Pulmonary artery endothelial cell (primary cell): ENCODE measurements at places on chromosomes 6 and 20. TPM values are rescaled to one million over a fixed set of nuclear protein-coding genes. Genes with fewer than 3 reads are reported as not detected.

DNA sequence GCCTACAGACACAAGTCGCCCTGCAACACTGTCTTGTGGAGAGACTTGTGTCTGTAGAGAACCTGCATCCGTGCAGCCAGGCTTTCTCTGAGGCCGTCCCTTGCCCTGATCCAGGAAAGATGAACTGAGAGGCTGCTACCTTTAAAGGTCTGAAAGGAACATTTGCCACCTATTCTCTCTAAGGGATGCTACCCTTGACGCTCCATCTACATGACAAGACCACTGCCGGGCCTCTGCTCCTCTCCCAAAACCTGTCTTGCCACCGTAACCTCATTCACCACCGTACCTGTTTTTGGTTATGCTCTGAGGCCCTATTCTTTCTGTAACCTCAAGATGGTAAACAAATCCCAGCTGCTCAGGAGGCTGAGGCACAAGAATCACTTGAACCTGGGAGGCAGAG is 73.9 kb downstream of the FOXF2 start:
- no peak for DNase-seq

GRCh38 chr20:62642051-62642665 is at the start of gene SLCO4A1:
TSS of gene SLCO4A1 (plus strand) at chr20:62642503. CDS start at chr20:62656455, 13,952 bp downstream.
- no peak for DNase-seq

GRCh38 chr6:82889143-82889542 is 176.5 kb downstream of the UBE3D start:
- DNase-seq: no peak

DNA sequence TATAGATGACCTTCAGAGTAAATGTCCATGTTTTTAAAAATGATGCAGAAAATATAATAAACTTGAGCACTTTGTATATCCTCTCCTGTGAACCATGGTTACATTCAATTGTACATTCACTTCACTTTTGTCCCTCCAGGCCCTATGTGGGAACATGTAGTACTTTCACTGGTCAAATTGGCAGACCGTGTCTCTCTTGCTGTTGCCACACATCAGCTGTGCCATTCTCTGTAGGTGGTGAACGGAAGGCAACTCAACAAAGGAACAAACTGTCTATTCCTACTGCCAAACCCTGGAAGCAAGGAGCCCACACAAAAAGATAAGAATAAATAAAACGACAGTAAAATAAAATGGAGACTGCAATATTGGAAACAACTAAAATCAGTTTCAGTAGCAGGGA is 2.0 kb downstream of the ROS1 start:
- DNase-seq: no peak

DNA sequence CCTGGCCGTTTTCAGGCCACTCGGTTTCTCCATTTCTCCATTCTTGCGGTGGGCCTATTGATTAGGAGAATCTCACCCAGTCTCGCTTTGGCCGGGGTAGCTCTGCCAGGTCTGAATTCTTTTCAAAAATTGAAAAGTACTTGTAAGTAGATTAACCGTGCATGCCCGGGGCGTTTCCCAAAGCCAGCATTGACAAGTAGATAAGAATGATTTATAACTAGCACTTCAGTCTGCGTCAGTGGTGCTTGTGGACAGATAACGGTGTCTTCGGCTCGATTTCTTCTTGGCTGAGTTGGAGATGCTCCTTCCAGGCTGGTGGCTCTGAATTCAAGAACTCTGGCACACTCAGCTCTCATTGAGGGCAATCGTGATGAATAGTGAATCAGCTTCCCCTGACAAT is 29.0 kb downstream of the SLC24A3 start:
- DNase-seq: no peak

GRCh38 chr6:159071843-159072769 is 27.3 kb upstream of the TAGAP start:
- DNase-seq: no peak

DNA sequence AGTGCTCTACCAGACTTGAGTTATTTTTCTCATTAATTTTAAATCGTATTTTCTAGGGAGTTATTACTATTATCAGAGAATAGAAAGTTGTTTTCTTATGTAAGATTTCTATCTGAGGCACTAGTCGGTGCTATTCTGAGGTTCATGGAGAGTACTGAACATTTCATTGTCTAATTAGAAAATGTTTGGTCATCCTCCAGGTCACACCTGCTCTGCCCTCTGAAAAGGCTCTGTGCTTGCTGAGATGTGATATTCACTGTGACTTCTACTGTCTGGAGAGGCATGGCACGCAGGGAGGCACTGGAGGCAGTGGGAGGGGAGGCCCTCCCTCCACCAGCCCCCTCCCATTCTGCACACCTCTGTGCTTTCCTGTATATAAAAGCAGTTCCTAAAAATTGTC is 3.0 kb downstream of the SYNDIG1 start:
- DNase-seq: no peak

DNA sequence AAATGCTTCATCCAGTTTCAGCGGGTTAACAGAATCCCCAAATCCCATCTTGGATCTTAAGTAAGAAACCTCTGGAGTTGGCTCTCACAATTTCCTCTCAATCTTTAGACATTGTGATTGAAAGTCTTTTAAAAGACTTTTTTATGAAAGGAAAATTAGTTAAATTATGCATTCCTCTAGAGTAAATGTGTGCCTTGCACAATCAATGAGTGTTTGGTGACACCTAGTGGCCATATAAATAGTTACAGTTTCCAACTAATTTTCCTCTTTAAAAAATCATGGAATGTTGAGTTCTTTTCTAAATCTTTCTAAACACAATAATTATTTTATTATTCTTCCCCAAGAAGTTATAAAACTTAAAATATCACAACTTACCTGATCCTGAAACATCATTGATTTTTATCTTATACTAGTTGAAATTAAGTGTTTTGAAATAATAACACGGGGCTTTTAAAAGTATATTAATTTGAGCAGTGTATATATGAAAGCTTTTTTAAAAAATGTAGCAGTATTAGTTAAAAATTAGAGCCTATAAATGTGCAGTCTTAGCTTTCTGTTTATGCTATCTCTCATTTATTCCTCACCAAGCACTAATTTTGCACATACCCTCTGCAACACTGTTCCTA is 66.4 kb downstream of the PKHD1 start:
- no peak for DNase-seq

- no peak for DNase-seq
Measured at GRCh38 chr6:127186889-127187288, 68.4 kb downstream of the RSPO3 start.

GRCh38 chr6:138944412-138944811 is 43.6 kb downstream of the REPS1 start:
- DNase-seq: no peak

- no peak for DNase-seq
Measured at GRCh38 chr6:54267798-54268197, 40.4 kb upstream of the TINAG start.

DNA sequence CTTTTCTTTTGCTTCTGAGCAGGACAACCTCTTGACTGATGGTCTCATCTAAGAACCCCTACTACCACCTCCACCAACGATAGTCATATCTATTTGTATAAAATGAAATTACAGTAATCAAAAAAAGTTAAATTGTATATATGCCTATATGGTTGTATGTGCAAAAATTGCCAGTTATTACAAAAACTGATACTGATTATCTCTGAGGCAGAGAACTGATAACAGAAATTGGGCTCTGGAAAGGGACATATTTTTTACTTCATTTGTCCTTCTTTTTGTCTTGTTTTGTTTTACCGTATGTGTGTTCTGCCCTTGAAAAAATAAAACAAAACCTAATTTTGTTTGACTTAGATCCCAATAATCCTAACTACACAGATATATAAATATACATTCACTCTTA is 574.4 kb upstream of the NOX3 start:
- DNase-seq: no peak

DNA sequence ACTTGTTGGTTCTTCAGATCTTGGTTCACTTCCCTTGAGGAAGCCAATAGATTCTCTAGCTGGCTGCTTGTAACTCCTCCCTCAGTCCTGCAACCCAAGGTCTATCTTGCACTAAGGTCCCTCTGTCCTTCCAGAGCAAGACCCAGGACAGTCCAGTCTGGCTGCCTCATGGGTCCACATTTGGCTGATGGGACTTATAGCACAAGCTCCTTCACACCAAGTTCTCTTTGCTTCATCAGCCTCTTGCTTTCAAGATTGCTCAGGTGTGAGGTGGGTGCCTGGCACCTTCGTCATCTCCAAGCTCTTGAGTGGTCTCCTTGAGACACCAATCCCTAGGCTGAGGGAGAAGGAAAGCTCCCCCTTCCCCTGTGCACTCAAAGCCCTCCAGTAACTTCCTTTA is 28.3 kb downstream of the NSFL1C start:
- DNase-seq: no peak

DNA sequence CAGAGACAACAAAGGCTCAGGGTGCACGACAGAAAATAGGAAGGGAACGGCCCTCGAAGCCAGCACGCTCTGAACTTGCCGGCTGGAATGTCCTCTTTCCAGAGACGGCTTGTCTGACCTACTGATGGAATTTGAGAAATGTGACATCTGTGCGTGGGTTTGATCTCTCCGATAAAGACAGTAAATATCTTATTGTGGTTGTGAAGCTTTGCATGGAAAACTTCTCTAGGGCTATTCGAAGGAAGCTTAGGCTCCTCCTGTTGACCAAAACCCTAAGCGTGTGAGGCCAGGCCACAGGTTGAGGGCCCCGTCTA is 247.3 kb downstream of the ZNF217 start:
- no peak for DNase-seq

- no peak for DNase-seq
Measured at GRCh38 chr6:115887891-115888290, 172.8 kb downstream of the FRK start.

DNA sequence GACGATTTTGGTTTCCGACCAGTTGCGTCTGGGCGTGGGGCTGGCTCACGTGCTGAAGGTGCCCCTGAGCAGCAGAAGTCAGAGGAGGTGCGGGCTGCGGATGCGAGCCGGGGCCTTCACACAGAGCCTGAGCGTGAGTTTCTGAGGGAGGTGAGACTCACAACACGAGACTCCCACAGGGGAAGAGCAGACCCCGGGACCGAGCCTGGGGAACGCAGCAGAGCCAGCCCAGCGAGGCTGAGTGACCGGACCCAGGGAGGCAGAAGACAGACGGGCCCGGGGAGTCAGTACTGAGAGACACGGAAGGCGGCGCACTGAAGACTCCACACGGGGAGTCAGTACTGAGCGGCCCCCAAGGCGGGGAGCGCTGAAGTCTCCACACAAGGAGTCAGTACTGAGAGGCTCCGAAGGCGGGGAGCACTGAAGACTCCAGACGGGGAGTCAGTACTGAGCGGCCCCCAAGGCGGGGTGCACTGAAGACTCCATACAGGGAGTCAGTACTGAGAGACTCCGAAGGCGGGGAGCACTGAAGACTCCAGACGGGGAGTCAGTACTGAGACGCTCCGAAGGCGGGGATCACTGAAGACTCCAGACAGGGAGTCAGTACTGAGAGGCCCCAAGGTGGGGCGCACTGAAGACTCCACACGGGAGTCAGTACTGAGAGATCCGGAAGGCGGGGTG is 77.8 kb downstream of the DLL1 start:
- DNase-seq: no peak

DNA sequence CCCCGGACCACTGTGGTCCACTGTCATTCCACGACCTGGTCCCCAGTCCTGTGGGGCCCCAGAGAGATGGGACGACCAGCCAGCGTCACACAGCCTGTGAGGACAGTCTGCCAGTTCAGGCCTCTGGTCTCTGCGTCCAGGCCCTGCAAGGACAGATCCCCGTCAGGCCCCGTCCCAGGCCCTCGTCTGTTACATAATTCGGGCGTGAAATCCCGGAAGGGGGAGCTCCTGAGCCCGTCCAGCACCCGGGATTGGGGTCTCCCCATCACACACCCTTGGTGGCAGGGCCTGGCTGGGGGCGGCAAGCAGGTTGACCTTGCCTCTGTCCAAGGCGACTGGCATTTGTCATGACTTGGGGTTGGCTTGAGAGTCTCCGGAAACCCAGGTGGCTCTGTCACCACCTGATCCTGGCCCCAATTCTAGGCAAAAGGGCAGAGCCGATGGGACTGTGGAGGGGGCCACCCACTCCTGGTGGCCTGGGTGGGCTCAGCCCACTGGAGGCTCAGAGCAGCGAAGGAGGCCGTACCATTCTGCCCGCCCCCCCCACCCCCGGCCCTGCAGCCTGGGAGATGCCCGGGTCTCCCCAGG is 73.8 kb upstream of the GATA5 start:
- no peak for DNase-seq

PARD6B gene
- 0.13 and 0.14 TPM in 2 replicates for total RNA-seq

DNA sequence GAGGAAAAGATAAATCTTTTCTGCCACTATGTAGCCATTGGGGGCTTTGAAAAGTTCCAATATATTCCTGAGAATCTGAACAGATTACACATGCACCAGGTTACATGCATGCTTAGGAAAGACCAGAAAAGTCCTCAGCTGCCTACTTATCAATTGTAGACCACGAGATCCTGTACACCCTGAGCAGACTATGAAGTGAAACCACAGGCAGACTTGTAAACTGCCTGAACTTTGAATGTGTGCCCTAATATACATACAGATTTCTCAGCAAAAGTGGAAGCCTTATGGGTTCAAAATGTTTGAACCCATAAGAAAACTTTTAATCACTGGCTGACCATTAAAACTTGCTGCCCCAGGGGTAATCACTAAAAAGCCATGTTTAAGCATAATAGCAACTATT is 273.5 kb upstream of the RUNX2 start:
- no peak for DNase-seq
